ENCODE measurements at places on chromosomes 1 and 21.

- DNase-seq = no peak
These were observed 16.4 kb downstream of the RUNX3 start for GRCh38 chr1:24913616-24914225.

- no peak for DNase-seq
These were observed 129.6 kb downstream of the DPYD start for GRCh38 chr1:97791251-97791650.

- DNase-seq = no peak
These were observed 403 bp downstream of the CCNL2 start for GRCh38 chr1:1398677-1399186.

- peak; percentile 30 for DNase-seq
These were observed 51.5 kb upstream of the RUNX3 start for GRCh38 chr1:24981631-24982005.

DNA sequence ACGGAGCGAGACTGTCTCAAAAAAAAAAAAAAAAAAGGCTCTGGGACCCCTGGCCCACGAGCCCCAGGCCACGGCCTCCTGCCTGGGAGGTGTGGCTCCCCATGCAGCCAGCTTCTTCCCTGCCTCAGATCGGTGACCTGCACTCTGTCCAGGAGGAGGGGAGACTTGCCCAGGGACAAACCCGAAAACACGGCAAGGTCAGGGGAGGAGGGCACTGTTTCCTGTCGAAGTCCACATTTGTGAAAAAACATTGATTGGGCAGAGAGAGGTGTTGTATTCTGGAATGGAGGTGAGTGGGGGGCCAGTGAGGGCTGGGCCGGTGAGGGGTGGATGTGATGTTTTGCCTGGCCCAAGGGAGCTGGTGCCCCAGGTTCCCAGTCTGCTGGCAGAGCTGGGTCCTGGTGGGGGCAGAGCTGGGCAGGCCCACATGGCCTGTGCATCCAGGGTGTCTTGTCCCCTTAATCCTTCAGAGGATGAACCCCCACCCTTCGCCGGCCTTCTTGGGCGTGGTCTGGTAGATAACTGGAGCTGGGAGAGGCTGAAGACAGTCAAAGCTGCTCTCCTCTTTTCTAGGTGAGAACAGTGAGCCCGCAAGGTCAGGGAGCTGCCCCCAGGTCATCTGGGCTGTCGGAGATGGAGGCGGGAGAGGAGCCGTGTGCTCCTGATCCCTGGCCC is 12.4 kb upstream of the FAAP20 start:
- DNase-seq = no peak

GRCh38 chr1:18384471-18384870 is 96.3 kb upstream of the KLHDC7A start:
- no peak for DNase-seq

- no peak for DNase-seq
These were observed 1069.4 kb upstream of the ADGRL2 start for GRCh38 chr1:80731241-80731894.

DNA sequence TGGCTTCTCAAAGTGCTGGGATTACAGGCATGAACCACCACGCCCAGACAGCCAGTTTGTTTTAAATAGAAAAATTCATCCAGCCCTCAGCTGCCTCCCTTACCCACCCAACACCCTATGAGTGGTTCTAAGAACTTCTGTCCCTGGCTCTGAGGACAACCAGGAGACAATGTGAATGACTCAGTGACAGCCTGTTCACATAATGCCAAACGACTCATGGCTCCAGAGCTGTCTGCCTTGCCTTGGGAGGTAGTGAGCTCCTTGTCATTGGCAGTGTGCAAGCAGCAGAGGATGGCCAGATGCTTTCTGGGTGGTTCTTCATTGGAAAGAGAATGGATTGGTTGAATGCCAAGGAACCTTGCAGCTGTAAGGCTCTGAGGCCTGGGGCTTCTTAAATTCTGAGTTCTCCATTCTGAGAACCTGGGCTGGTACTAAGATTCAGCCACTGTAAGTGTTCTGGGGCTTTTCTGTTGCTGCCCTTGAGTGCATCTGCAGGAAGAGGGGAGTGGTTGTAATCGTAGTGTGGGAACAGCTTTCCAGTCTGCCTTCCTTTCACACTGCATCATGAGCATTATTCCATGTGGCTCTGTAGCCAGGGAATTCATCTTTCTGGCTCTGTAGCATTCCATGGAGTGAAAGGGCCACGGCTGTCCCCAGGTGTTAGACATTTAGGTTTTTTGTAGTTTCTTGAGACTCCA is 5.8 kb downstream of the SERINC2 start:
- DNase-seq = no peak

- no peak for DNase-seq
These were observed 329.1 kb downstream of the LRRIQ3 start for GRCh38 chr1:73868810-73869336.

- peak; percentile 26 for DNase-seq
These were observed 577 bp upstream of the CEP350 start for GRCh38 chr1:179953974-179954492.

DNA sequence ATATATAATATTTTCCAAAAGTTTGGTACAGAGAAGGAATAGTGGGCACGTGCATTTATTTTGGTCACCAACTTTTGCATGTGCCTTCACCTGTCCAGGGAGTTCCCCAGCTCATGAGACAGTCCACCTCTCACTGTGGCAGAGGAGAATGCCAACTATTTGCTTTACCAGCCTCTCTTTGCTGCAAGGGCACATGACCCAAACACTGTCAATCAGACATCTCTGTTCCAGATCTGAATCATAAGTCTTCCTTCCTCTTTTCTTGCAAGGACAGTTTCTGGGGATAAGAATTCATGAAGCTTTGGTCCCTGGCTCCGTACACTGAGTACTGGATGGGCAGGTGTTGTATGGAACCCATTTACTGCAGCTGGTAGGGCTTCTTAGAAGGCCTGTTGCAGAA is 38.6 kb downstream of the C1orf87 start:
- no peak for DNase-seq

DNA sequence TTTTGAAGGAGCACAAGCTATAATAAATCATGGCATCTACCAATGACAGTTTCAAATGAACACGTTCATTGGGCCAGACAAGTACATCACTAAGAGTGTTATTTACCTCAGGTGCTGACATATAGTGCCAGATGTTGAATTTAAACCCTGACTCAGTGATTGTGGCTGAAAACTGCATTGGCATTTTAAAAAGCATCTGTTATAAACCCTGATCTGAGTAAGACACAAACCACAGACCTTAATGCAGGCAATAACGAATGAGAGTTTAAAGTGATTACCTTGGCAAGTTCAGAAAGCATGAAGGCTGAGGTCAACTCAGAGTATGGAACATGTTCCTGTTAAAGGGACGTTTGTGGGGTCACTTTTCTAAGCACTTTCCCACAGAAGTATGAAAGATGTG is 865.1 kb upstream of the TMPRSS15 start:
- no peak for DNase-seq

DNA sequence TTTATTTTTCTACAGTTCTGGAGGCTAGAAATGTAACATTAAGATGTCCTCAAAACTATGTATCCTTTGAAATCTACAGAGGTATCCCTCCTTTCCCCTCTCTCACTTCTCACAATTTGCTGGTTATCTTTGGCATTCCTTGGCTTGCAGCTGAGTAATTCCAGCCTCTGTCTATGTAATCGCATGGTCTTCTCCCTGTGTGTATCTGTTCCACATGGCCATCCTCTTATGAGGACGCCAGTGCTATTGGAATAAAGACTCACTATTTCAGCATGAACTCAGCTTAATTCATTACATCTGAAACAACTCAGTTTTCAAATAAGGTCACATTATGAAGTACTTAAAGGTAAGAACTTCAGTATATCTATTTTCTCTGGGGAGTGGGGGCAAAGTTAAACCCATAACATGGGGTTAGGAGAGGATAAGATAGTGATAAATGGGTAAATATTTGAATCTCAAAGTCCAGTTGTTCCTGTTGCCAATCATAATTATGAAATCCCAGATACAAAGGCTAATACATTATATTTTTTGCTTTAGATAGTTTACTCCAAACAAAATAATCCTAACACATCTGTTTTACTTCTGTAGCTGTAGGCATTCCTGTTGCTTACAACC is 1290.8 kb downstream of the NCAM2 start:
- no peak for DNase-seq

GRCh38 chr1:116753312-116753711 is 918 bp upstream of the CD2 start:
- no peak for DNase-seq

DNA sequence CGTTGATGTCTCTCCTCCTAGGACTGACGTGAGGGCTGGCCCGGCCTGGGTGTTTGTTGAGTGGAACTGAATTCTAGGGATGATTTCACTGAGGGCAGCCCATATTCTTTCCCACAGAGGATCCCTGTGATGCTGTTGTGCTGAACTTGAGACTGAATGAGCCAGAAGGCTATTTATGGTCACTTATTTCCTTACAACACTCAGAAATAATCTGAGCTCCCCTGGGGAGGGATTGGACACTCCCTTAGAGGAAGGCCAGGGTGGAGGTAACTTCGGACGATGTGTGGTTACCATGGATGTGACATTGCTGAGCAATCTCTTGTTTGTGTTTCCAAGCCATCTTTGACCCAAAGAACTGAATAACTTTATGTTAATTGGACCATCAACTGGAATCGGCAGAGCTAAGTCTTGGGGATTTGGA is 5.1 kb upstream of the TMCO4 start:
- no peak for DNase-seq

GRCh38 chr1:201391651-201392511 is 7.2 kb downstream of the LAD1 start:
- no peak for DNase-seq

GRCh38 chr1:36098650-36099365 is 10.1 kb downstream of the ADPRS start:
- DNase-seq = no peak

DNA sequence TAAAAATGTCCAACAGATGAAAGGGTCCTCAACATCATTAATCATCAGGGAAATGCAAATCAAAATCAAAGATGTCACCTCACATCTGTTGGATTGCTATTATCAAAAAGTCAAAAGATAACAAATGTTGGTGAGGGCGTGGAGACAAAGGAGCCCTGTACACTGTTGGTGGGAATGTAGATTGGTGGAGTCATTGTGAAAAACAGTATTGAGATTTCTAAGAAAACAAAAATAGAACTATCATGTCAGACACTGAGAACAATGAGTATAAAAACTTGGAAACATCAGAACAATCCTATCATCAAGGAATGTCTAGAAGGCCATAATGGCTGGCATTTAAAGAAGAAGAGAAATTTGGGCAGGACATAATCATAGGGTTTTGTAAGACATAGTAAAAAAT is 209.2 kb upstream of the PTGFR start:
- no peak for DNase-seq

- DNase-seq = no peak
These were observed 94.7 kb downstream of the PLA2G4A start for GRCh38 chr1:186923486-186923885.

DNA sequence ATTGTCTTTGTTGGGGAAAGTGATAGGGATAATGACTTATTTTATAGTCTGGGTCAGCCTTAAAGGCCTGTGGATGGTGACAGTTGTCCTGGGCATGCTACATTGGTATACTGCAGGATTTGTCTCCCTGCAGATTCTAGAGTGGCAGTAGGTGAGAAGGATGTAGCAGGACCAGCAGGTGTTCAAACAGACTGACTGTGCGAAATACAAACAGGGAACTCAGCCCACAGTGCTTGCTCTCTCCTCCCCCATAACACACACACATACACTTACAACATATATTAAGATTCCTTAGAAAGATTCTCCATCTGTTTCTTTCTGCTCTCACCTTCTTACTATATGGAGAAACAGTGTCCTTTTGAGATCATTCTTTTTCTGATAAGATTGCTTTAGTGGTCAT is 6.9 kb downstream of the PDE4B start:
- DNase-seq = no peak

- DNase-seq = no peak
These were observed 57.0 kb downstream of the YARS1 start for GRCh38 chr1:32759997-32760623.

GRCh38 chr21:28298251-28298672 is 694.4 kb downstream of the LTN1 start:
- no peak for DNase-seq

GRCh38 chr1:25820247-25821111 is 725 bp downstream of the MTFR1L start:
- DNase-seq = peak; percentile 46

GRCh38 chr1:158814970-158815369 is 16.2 kb upstream of the MNDA start:
- no peak for DNase-seq

GRCh38 chr1:88773540-88774150 is 89.6 kb downstream of the PKN2 start:
- DNase-seq = no peak

- DNase-seq = no peak
These were observed 21.1 kb downstream of the GBP1 start for GRCh38 chr1:89043940-89044339.

- no peak for DNase-seq
These were observed 451.1 kb downstream of the SETD4 start for GRCh38 chr21:35609263-35609662.

DNA sequence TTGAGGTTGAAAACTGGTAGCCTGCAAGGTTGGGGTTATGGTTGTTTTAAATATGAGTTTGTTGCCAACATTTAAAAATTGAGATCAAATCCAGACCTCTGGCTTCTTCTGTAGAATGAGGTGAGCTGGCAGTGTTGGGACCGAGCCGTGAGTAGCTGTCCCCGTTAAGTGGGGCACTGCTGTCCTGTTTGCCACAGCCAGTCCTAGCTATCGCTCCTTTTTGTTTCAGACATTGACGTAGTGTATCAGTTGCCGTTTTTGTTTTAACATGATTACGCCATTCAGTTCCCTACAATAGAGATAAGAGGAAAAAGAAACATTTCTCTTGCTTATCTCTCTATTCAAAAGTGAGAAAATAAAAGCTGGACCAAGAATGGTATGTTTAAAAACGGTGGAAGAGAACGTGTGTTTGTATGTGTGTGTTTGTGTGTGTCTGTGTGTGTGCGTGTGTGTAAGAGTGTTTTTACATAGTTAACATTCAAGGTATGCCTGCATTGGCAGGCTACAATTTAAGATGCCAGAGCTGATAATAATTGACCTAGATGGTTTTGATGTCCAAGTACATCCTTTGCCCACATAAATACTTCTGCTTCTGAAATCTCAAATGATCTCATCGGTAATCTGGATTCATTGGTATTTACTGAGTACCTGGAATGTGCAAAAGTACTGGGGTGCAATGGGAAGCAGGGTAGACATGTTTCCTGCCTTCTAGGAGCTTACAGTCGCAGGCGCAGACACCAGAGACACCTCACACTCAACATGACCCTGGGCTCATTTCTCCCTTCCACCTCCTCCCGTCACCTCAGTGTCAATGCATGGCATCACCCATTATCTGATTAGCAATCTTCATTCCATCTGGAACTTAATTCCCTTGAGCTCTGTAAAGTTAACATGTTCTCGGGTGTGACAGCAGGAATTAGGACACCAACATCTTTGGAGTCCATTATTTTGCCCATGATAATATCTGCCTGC is 65.8 kb downstream of the HUNK start:
- DNase-seq = no peak

Data from activated T-helper 9 cell treated with anti-CD3 and anti-CD28 coated beads, Interleukin-2, amount 50 U/mL, for 16 hours (primary cell).